GM12891 (cell line): ENCODE measurements at places on chromosomes 1 and 21.

DNA sequence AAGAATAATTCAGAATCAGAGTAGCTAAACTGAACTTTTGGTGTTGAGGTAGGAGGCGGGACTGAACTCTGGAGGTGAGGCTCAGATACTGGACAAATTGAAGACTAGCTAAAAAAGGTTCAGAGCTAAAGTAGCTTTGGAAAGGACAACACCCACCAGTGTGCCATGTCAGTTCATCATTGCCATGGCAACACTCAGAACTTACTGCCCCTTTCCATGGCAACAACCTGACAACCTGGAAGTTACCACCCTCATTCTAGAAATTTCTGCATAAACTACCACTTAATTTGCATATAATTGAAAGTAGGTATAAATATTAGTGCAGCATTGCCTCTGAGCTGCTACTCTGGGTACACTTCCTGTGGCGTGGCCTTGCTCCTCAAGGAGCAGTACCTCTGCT lies 30.3 kb upstream of the POGK start:
- no peak for DNase-seq

DNA sequence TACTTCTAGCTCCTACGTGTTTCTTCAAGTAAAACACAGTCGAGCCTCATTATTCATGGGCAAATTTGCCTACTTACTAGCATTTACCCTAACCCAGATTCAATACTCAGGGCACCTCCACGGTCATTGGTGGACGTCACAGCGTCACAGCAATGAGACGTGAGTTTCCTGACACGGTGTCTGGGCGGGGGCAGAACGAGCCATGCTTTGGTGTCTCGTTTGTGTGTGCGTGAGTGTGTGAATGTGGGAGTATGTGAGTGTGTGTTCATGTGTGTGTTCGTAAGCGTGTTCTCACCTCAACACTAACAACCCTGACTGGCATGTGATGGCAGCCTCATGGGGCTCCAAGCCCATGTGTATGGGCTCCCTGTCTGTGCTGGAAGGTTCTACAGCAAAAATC lies 17.5 kb upstream of the COL18A1 start:
- no peak for DNase-seq

DNA sequence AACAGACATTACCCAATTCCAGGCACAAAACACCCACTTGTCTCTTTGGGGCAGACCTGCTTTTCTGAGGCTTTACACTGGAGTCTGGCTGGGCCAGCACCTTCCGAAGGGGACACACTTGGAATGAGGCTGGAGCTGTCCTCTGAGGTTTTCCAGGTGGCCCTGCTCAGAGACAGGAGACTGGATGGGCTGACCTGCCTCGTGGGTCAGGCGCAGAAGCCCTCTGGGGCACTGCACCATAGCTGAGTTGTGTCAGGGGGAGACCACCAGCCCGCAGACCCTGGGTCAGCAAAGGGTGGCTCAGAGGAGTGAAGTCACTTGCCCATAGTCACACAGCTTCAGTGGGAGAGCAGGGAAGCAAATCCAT lies 1.8 kb downstream of the SH2D5 start:
- DNase-seq: no peak

GRCh38 chr1:153293851-153294250 lies 18.9 kb downstream of the PGLYRP3 start:
- no peak for DNase-seq

DNA sequence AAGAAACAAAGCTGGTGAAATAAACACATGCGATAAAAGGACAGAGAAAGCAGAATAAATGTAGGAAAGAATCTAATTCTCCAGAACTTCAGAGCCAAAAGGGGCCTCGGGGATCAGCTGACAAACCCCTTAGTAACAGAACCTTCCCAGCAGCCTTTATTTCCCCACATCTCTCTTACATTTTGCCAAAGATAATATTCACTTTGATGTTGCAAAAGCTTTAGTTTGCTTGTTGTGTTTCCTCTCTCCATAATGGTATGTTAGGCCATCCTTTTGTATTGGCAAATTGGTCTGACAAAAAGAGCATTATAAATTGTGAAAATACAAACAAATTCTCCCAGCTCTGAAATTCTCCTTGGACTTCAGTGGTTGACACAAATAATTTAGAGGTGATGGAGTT lies 54.9 kb downstream of the OPTC start:
- no peak for DNase-seq

DNA sequence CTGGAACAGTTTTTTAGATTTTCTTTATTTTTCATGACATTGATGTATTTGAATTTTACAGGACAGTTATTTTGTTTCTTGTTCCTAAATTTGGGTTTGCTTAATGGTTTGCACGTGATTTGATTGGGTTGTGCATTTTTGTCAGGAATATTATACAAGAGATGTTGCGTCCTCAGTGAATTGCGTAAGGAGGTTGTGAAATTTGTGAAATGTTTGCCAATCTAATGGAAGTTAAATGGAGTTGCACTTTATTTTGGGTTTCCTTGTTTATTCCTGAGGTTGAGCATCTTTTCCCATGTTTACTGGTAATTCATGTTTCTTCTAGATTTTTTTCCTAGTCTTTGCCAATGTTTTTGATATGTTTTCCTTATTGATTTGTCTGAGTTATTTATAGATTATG lies 19.9 kb downstream of the ZNF648 start:
- DNase-seq: no peak

DNA sequence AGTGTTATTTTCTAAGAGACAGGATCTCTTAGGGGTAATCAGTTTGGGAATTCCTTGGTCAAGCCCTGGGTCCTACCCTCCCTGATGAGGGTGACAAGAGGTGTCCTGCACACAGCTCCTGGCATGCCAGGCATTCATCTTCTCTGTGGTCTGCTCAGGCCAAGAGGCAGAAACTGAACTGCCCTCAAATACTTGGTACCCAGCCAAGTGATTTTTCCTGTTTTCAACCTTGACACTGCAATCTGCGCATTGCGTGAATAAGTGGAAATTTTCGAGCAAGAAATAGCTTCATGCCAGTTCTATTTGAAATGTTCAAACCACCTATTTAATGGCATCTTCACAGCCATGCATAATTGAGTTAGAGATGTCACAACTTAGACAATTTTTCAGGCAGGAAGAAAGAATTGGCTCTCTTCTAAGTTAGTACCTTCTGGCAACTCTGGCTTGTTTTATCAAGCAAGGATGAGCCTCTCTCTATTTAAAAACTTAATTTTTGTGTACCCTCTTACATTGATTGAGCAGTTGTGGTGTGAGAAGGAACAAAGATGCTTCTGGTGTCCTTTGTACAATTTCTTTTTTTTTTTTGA lies 27.0 kb downstream of the DNM3 start:
- DNase-seq: no peak
